ENCODE measurements at places on chromosomes 12 and 14.

DNA sequence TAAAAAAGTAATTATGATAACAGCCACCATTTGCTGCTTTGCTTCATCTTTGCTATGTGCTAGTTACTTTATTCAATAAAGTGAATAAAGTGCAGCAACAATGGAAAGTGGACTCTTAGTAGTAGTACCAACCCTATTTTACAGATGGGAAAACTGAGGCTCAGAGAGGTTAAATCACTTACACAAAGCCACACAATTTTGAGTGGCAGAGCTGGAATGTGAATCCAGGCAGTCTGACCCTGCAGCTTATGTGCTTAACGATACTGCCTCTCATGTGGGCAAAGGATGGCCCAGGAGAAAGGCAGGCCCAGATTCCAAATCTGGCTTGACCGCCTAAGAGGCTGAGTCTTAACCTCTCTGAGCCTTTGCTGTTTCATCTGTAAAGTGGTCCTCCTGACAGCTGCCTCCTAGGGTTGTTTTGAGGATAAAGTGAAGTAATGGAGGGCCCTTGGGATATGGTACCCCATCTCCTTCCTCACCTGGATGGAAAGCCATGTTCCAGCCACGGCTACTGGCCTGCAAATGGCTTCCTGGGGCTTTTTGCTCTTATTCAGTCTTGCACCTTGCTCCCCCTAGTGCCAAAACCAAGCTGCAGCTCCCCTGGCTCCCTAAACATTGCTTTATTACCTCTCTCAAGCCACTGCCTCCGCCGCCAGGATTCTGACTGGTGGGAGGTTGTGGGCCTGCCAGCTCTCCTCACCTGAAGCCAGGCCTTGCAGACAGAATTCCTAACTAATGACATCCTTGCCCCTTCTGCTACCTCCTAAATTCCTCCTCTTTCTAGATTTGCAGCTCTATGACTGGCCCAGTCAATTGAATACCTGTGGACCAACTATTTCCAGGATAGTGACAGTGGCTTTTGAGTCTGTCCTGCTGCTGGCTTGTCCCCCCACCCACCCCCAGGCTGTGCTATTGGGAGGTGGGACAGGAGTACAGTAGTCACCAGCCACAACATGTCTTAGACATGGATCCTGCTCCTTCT is 283.3 kb upstream of the PWP1 start:
- peak; percentile 55 for DNase-seq

GRCh38 chr14:102230481-102231210 is 74.3 kb downstream of the MOK start:
- DNase-seq = no peak

DNA sequence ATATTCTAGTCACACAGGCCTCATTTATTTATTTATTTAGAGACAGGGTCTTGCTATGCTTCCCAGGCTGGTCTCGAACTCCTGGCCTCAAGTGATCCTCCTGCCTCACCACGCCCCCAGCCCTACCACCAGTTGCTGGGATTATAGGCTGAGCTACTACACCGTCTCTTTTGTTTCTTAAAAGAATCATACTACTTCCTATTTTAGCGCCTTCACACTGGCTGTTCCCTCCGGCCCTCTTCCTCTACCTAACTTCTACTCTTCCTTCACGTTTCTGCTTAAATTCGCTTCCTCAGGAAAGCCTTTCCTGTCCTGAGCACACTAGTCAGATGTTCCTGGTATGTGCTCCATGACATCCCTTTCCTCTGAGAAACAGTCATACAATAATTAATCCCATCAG is 6.4 kb upstream of the MRPL42 start:
- DNase-seq = no peak

DNA sequence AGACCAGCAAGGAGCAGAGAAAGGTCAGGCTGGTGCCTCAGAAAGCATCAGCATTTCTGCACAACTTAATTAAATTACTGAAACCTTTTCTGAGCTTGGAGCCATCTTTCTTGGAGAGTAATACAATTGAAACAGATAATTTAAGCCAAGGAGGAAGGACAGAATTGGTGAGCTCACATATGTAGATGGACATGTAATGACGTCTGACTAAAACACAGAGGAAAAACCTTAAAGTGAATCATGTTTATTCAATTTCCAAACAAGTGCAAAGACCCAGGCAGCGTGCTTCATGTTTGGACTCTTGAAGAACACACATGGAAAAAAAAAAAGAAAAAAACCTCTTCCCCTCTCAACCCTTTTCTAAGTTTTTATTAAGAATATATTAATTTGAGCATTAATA is 19.0 kb downstream of the SUSD6 start:
- no peak for DNase-seq

GRCh38 chr12:109033239-109034196 is 12.7 kb upstream of the SVOP start:
- no peak for DNase-seq

GRCh38 chr14:83624541-83624940 is 1905.4 kb upstream of the FLRT2 start:
- no peak for DNase-seq

GRCh38 chr12:123011701-123012100 is 31.2 kb downstream of the ARL6IP4 start:
- no peak for DNase-seq

GRCh38 chr14:105165761-105166485 is 2.7 kb downstream of the JAG2 start:
- no peak for DNase-seq

- DNase-seq = no peak
These were observed 144.2 kb downstream of the KICS2 start for GRCh38 chr12:64077922-64078321.

GRCh38 chr14:58167891-58168290 is 15.9 kb upstream of the ARMH4 start:
- no peak for DNase-seq

DNA sequence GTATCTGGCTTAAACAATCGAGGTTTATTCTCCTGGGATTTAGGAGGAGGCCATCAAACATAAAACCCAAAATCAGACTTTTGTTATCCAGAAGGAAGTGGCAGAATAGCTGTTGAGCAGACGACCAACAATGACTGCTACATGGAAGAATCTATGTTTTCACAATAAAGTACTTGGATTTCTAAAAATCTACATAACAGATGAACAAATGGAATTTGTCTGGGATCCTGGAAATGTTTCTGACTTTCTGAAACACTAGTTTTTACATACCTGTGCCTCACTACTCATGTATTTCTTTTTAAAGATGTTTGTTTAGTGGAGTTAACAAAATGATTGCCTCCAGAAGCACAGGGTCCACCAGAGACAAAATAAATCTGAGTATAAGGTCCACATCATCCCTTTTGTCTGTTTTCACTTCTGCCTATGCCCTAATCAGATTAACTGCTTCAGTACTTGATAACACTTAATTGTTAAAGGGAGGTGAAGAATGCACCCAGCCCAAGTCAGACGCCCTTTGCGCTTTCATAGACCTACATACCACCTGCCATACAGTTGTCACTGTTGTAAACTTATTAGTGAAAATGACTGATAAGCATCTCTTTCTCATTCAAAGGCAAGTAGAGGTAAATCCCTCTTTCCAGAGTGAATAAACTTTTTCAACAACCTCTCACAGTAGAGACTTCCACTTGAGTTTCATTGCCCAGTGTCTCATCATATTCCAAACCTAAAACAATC is 164.6 kb downstream of the EGLN3 start:
- no peak for DNase-seq

GRCh38 chr12:91072931-91073330 is 15.1 kb upstream of the KERA start:
- DNase-seq = no peak

- no peak for DNase-seq
These were observed 117.7 kb downstream of the ADCK1 start for GRCh38 chr14:77917491-77918201.
